Osteoblast (primary cell): ENCODE measurements at places on chromosomes 4 and X. TPM values are rescaled to one million over a fixed set of nuclear protein-coding genes. Genes with fewer than 3 reads are reported as not detected.

GRCh38 chrX:48606091-48606490, 8.8 kb downstream of the WDR13 start:
- no peak for DNase-seq

- peak; percentile 44 for DNase-seq
These were observed 1216.8 kb upstream of the PABPC4L start for GRCh38 chr4:135418353-135418752.

The UNC5C gene
- total RNA-seq, result 9.0 and 13.6 TPM in 2 replicates

DNA sequence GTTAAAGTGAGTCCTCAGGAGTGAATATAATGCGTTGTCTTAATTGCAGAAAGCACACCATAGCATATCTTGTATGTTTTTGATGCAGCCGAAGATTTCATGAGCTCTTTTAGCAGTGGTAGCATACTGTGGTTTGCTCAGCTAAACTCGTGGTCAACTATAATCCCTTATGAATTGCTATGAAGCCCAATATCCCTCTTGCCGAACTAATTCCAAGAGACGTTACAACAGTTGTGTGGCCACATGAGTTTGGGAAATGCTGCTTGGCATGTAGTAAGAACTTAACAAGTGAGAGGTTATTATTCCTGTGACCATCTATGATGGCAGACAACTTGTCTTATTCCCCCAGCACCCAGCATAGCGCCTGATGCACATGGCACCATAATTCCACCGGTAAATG, 30.7 kb downstream of the SYAP1 start:
- no peak for DNase-seq

DNA sequence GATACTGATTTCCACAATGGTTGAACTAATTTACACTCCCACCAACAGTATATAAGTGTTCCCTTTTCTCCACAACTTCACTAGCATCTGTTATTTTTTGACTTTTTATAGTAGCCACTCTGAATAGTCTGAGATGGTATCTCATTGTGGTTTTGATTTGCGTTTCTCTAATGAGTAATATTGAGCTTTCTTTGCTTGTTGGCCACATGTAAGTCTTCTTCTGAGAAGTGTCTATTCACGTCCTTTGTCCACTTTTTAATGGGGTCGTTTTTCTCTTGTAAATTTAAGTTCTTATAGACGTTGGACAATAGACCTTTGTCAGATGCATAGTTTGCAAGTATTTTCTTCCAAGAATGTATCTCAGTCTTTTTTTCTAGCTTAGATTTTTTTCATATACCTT, 10.0 kb downstream of the FBXW7 start:
- DNase-seq, result no peak

DNA sequence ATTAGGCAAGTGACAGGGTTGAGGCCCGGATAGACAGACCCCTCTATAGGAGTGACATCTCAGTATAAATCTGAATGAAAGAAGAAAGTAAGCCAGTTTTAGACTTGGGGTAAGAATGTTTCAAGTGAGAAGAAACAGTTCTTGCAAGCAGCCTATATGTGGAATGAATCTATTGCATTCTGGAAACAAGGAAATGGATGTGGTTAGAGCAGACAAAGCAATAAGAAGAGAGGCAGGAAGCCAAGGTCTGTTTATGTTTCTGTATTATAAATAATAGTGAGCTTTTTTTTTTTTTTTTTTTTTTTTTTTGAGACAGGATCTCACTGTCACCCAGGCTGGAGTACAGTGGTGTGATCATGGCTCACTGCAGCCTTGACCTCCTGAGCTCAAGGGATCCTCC, 255.8 kb downstream of the UNC5C start:
- DNase-seq, result no peak

DNA sequence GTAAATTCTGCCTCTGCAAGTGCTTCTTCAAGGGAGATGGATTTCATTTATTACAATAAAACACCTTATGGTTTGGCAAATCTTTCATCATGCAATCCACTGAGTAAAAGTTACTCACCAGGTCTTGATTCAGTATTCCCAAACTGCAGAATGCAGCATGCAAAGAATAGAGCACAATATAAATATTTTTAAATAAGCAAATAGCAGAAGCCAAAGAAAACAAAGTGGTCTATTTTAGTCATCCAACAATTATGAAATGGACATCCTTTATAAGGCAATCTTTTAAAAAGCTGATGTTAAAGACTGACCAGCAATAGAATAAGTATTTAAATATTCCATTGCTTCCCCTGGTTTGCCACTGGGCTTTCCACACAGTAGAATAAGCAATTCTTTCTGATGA, 59.5 kb downstream of the SLC39A8 start:
- no peak for DNase-seq

- no peak for DNase-seq
These were observed 96.2 kb downstream of the RELL1 start for GRCh38 chr4:37590016-37590415.

DNA sequence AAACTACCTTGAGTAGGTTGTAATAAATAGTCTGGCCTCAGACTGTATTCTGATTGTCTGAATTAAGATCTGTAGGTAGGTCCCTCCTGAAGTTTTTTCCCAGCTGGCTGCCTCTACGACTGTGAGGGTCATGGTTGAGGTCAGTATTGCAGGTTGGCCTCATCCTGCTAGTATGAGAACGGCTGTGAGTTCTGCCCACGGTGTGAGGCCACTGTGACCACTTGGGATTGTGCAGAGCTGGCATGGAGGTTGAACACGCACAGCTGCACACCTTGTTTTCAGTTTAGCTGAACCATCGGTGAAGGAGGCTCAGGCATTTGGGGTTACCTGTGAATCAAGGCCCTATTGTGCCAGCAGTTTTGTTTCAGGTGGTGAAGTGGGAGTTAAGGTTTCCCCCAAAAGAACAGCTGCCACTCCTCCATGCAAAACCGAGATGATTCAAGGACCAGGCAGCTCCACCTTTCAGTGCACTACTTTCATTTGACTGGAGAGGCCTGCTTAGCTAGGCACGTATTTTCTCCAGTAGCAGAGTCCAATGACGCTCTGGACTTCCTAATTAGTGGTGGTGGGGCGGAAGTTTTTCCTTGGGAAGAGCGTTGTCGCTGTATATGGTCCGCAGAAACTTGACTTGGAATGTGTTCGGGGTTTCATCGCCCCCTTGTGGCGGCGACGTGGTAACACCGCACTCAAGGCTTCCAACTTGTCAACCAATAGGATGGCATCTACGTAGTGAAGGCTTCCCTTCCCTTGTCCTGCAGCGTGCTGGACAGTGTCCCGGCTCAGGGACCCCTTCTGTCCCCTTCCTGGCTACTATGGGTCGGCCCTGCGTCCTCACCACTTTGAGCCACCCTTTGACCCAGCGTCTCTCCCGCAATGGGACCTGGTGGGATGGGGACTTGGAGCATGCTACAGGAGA, 13.8 kb downstream of the CMC4 start:
- no peak for DNase-seq

GRCh38 chrX:111411557-111411956, 435 bp downstream of the DCX start:
- DNase-seq, result no peak

GRCh38 chrX:47201345-47201944, 7.8 kb downstream of the UBA1 start:
- peak; percentile 9 for DNase-seq

- no peak for DNase-seq
These were observed 40.2 kb downstream of the ATP10D start for GRCh38 chr4:47525154-47525819.

The GAGE1 gene
- total RNA-seq, result not detected in 2 replicates

The EPGN gene
- 1.1 and 1.2 TPM in 2 replicates for total RNA-seq

- no peak for DNase-seq
These were observed 35.8 kb downstream of the GPR82 start for GRCh38 chrX:41759817-41760216.

The USP53 gene
- total RNA-seq, result 61.9 and 70.7 TPM in 2 replicates
